NCI-H1105 (cell line): ENCODE measurements at places on chromosomes 1 and 21.

- DNase-seq, result no peak
These were observed 34.5 kb upstream of the C21orf91 start for GRCh38 chr21:17853393-17854275.

DNA sequence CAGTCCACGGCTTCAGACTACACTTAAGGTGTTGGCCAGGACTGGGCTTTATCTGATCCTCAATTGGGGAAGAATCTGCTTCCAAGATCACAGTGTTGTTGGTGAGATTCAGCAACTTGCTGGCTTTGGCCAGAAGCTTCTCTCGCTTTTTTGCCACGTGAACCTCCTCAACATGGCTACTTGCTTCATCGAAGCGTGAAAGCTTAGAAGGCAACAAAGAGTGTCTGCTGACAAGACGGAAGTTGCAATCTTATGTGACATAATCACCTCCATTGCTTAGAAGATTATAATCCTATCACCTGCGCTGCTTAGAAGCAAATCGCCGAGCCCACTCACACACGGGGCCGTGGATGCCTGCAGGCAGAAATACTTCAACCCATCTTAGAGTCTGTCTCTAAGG lies 10.4 kb upstream of the ITPKB start:
- no peak for DNase-seq

- peak; percentile 92 for DNase-seq
These were observed 28.8 kb downstream of the AHDC1 start for GRCh38 chr1:27574871-27575831.

- DNase-seq, result no peak
These were observed 403.7 kb downstream of the LTN1 start for GRCh38 chr21:28588997-28589396.

GRCh38 chr1:7539769-7540175 lies 231.3 kb upstream of the VAMP3 start:
- DNase-seq, result no peak

DNA sequence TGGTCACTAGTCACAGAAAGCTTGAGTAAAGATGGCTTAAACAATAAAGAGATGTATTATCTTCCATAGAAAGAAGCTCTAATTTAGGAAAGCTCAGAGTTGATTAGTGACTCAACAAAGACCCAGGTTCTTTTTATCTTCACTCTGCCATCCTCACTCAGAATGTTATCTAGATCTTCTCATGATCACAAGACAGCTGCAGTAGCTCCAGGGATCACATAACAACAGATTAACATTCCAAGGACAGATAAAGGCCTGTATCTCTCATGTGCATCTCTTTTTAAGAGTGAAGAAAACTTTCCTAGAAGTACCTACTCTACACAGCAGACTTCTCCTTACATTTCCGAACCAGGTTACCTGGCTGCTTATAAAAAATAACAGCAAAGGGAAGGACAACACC lies 368.7 kb upstream of the PROX1 start:
- DNase-seq, result no peak

DNA sequence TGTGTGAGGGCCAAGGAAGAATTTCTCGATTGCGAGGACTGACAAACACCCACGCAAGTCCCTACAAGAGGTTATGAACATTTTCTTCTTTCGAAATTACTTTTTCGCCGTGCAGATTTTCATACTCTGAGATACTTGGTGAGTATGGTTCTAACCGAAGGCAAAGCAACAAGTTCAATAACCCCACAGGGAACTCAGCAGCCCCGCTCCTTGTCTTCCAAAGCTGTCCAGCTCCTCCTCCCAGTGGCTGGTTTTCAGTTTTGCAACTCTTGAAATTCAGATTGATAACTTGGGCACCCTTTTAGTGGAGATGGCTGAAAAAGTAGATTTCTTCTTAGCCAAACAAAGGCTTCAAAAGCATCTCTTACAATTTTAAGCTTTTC lies 154.4 kb downstream of the SETD4 start:
- no peak for DNase-seq

DNA sequence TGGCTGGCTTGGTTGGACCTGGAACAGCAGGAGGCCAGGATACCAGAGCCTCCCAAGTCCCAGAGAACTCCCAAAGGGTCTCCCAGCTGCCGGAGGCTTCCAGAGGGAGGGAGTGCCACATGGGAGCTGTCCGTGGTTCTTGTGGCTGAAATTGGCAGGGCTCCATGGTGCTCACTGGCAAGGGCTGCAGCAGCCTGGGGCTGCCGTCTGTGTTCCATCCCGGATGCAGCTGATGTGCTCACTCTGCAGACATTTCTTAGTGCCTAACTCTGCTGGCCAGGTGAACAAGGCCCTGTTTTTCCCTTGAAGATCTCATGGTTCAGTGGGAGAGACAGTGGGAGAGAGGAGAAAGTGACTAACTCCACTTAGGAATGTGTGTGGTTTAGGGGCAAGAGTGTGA lies 261.1 kb downstream of the CAMTA1 start:
- DNase-seq, result no peak

DNA sequence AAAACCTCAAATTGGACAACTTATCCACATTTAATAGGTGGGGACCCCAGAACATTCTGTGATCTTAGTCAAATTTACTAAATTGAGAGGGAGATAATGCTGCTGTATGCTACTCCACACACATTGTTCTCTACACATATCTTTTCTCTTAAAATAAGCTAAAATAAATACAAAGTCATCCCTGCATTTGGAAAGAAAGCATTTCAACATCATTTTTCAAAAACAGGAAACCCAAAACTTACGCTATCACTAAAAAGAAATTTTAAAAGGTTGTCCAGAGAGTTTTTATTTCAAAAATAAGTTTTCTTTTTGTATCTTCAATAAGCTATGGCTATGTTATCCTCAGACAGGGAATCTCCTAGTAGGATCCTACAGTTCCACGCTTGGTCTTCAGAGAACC lies 19.5 kb upstream of the OR6N2 start:
- DNase-seq, result no peak

- no peak for DNase-seq
These were observed 71.0 kb downstream of the RALGPS2 start for GRCh38 chr1:178796013-178796412.

DNA sequence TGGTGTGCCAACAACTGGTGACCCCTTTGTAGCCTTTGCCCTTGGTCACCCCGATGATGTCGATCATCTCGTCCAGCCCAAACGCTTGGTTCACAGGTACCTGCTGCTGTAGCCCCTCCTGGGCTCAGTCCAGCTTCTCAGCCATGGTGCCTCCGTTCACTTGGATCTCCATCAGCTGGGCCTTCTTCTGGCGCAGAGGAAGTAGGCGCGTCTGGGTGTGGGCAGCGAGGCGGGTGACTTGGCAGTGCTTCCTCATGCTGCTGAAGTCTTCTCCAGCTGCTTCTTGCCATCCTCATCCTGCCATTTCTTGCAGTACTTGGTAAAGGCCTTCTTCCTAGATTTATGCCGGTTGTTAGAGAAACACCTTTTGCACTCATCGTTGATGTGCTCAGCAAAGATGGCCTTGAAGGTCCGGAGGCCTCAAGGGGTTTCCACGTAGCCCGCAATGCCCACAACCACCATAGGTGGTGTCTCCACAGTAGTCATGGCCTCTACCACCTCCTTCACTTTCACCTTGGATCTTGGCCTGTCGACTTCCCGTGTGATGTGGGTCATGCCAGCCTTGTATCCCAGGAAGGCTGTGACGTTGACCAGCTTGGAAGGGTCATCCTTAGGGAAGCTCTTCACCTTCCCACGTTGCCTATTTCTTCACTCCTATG lies 13.0 kb downstream of the DOP1B start:
- no peak for DNase-seq

DNA sequence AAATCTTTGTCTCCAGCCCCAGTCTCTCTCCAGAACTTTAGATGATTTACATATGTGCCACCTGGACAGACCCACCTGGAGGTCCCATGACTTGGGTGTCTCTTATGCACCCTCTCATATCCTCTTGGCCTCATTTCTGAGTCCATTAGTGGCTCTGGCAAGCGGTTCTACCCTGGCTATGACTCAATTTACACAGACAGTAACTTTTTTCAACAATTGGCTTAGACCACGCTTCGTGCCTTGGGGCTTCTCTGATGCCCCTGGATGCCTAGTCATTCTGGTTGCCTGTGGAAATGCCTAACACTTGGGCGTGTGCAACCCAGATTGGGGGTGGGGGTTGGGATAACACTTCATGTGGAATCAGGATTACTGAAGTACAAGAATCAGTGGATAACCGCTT lies 57.1 kb upstream of the GADD45A start:
- no peak for DNase-seq

- peak; percentile 28 for DNase-seq
These were observed 67.6 kb upstream of the EDEM3 start for GRCh38 chr1:184822267-184822666.

DNA sequence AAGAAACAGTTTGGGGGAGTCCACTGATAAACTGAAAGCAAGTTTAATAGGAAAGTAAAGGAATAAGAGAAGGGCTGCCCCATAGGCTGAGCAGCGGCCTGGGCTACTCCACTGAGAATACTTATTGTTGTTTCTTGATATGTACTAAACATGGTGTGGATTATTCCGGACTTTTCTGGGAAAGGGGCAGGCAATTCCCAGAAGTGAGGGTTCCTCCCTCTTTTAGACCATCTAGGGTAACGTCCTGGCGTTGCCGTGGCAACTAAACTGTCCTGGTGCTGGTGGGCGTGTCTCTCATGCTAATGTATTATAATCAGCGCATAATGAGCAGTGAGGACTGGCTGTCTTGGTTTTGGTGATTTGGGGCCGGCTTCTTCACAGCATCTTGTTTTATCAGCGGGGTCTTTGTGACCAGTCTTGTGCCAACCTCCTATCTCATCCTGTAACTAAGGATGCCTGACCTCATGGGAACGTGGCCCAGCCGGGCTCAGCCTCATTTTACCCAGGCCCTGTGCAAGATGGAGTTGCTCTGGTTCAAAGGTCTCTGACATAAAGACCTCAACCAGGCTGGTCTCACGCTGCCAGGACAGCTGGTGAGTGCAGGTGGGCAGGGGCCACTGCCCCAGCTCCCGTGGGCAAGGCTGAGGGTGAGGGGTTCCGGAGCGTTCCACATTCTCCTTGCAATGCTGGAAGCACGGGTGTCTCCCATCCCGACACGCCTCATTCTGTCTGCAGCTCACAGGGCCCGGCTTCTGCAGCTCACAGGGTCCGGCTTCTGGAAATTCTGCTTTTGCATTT lies 19.6 kb upstream of the C1orf159 start:
- DNase-seq, result no peak

GRCh38 chr1:182484531-182485257 lies 34.7 kb downstream of the RGSL1 start:
- DNase-seq, result no peak

DNA sequence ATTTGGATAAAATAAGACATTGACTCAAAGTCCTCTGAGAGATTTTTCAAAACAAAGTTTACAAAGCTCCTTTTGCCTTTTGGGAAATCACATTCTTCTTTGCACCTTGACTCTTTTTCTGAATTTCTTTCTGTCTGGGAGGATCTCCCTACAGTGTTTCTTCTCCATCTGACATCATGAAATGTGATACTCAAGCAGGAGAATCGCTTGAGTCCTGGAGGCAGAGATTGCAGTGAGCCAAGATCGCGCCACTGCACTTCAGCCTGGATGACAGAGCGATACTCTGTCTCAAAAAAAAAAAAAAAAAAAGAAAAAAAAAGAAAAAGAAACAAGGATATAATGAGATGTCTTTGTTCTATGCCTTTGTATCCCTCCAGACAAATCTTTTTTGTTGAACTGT lies 13.3 kb upstream of the GRIK1 start:
- DNase-seq, result no peak

DNA sequence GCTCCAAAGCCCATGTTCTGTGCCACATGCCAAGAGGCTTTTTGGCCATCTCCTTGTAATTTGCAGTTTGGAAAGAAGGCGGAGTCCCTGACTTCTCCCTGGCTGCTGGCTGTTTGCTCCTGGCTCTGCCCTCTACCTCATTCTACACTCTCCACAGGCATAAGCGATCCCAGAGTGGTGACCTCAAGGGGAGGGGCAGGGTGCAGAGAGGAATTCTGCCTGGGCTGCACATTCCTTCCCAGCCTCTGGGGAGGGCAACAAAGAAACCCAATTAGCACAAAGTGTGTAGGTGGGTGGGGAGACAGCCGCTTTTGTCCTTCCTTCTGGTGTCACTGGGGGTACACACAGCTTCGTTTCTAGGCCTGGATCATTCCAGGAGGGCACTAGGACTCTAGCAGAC lies 95.3 kb downstream of the HIVEP3 start:
- DNase-seq, result no peak

GRCh38 chr1:116785006-116785405 lies 30.8 kb downstream of the CD2 start:
- no peak for DNase-seq

GRCh38 chr1:200053646-200054045 lies 26.1 kb downstream of the NR5A2 start:
- DNase-seq, result no peak

GRCh38 chr1:34164771-34165391 lies at the start of gene CSMD2:
CSMD2 (minus strand) TSS chr1:34165230; CDS start chr1:34165097, 133 bp downstream.
- peak; percentile 80 for DNase-seq

DNA sequence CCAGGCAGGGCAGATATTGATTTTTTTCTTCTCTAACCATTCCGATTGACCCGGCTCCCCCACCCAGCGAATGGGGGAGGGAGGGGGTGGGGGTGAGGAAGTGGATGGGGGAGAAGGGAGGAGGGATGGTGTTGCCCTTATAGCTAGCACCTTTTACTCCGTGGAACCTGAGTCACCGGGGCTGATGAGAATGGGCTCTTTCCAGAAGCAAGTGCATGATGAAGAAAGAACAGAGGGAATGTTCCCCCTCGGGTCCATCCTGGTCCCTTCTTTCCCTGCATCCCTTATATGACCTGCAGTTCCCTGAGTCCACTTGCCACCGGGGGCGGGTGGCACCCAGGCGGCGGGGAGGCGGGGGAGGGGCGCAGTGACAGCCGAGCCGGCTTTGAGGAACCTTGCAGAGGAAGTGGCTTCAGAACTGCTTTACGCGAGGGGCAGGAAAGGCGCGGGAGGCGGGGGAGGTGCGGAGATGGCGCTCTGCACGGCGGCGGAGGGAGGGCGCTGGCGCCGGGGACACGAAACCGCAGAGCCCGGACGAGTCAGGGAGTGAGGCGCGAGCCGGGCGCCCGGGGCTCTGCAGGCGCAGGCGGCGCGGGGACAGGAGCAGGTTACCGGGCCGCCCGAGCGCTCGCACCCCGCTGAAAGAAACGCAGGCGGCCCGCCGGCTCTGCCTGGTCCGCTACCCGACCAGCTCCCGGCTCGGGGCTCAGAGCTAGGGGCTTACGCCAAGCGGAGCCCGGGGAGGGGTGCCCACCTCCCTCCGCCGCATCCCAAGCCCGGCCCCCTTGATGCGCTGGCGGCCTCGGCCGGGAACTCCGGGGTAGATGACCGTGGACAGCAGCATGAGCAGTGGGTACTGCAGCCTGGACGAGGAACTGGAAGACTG lies 49.7 kb downstream of the RASSF5 start:
- DNase-seq, result peak; percentile 57

DNA sequence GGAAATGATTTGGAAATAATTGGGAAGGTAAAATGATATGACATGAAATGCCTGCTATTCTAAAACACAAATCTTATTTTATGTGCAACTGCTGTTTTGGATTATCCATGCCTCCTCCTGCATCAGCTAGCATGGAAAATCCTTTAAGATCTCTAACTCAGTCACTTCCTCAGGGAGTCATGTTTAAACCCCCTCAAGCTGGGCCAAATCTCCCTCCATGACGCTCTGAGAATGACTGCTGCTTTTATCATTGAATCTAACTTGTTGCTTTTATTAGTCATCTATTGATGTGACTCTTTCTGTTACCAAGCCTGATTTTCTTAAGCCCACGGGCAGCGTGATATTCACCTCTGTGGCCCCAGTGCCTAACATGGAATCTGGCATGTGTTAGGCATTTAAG lies 324.8 kb downstream of the DISC1 start:
- no peak for DNase-seq
